ENCODE measurements at places on chromosomes 13 and 19.

DNA sequence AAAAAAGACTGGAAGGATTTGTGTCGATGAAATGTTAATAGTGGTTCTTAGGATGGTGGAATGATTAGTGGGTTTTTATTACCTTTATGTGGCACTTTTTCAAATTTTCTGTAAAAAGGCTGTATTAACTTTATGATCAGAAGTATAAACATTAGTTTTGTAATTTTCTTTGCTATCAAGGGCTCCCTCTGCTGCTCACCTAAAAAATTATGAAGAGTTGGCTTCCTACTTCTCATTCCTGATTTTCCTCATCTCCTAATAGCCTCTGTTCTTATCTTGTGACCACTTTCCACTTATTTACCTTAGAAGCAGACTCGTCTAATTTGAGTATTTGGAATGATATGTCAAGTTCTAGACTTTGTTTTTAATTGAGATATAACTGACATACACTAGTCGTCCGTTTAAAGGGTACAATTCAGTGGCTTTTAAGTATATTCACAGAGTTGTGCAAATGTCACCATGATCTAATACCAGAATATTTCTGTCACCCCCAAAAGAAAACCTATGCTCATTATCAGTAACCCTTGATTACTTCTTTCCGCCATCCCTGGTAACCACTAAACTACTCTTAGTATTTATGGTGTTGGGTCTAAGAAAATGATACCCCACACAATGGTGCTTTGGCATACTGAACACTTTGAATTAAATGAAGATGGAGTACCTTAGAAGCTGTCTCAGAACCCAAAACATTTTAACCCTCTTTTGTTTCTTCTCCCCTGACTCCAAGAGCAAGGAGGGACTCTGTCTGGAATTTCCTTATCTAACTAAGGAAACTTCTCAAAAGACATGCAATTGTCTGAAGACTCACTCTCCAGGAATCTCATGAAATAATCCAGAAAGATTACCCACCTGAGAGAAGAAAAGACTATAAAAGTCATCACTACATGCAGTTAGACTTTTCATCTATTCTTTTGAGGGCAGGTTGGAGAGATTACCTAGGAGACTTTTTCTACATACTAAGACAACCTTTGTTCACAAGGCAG, 311.3 kb downstream of the DLEU7 start:
- DNase-seq, result no peak

GRCh38 chr13:33375421-33375820, 89.9 kb upstream of the STARD13 start:
- DNase-seq, result no peak

GRCh38 chr19:8209462-8210378, 550 bp downstream of the CERS4 start:
- peak; percentile 71 for DNase-seq

DNA sequence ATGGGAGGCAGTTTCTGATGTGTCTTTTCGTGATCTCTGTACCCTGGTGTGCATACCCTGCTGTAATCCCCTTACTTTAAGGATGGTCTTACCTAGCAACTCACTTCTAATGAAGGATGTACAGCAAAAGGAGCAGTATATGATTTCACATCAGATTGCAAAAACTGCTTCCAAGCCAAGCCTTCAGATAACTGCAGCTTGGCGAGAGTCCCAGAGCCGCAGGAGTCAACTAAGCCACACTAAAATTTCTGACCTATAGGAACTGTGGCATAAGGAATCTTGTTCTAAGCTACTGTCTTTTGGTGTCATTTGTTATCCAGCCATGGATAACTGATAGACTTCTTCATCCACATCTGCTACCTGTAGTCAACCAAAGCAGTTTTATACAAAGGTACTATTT, 496.7 kb downstream of the GPC6 start:
- DNase-seq, result no peak

DNA sequence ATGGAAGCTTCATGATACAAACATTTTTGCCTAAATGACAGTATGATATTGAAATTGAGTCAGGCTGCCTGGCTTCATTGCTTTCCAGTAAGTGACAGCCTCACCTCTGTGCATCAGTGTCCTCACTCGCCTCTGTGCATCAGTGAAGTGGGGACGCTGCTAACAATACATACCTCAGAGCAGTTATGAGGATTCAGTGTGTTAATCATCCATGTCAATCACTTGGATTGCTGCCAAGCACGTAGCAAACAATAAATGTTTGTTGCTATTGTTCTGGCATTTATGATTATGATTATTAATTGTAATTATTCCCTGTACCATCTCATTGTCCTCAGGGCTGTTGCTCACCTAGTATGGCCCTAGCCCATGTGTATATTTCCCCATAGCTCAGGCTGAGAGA, 8.8 kb downstream of the PPP2R1A start:
- DNase-seq, result no peak

DNA sequence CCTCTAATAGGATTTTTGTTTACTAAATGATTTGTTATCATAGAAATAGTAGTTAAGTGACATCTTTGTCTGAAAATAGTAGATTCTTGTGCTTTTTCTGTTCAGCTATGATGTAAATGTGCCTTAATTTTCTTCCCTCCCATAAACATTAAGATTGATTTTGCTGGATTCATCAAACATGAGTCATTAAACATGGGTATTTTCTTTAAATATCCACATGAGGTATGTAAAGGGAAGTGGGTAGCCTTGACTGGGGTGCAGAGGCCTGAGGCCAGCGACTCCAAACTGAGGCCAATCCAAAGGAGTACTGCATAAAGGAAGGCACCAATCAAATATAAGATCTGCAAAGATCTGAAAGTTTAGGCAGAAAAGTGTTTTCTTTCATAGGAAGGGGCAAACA, 3.7 kb downstream of the ZNF136 start:
- no peak for DNase-seq

Measured in NCI-H2107 (cell line).